Smooth muscle cell of the pulmonary artery (primary cell): ENCODE measurements at places on chromosomes 2 and 18. TPM values are rescaled to one million over a fixed set of nuclear protein-coding genes. Genes with fewer than 3 reads are reported as not detected.

The SUMO1 gene
- total RNA-seq: 52.6 and 89.5 TPM in 2 replicates

The ACVR1 gene
- 59.2 and 62.4 TPM in 2 replicates for total RNA-seq

The KCNF1 gene
- not detected in 2 replicates for total RNA-seq

The ANKRD44 gene
- total RNA-seq: 20.5 and 33.3 TPM in 2 replicates

The TUBA3E gene
- not detected in 2 replicates for total RNA-seq
